T-helper 2 cell treated with Interferon-gamma antibody and Interleukin-4, amounts not matched to agents 5 μg/mL and 100 μg/mL, for 36 hours (primary cell): ENCODE measurements at places on chromosomes 2 and 18.
A peak's percentile ranks its signal among the peaks of the same experiment; 100 is the strongest.

DNA sequence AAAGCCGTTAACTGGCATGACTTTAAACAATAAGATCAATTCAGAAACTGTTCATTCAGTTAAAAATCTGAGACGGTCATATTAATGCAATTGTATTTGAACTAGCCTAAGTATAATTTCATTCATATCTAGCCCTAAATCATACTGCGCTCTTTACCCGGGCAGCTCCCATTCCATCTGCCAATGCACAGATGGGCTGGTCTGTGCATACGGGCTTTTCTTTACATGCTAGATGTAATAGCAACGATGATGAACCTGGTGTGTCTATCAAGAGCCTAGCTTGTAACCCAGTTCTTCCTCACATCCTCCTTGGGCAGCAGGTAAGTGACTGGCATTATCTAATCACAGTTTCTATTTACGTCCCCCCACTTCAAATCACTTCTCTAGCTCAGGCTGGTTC, 631.5 kb upstream of the KLHL29 start:
- no peaks in the 10 kb centered on the region for H3K27me3 ChIP-seq
- no peaks in the 10 kb centered on the region for H3K36me3 ChIP-seq
- H3K4me1 ChIP-seq = no peaks in the 10 kb centered on the region
- no peak overlapping the region for H3K4me3 ChIP-seq
- DNase-seq = no peak
- no peak overlapping the region for H3K27ac ChIP-seq

DNA sequence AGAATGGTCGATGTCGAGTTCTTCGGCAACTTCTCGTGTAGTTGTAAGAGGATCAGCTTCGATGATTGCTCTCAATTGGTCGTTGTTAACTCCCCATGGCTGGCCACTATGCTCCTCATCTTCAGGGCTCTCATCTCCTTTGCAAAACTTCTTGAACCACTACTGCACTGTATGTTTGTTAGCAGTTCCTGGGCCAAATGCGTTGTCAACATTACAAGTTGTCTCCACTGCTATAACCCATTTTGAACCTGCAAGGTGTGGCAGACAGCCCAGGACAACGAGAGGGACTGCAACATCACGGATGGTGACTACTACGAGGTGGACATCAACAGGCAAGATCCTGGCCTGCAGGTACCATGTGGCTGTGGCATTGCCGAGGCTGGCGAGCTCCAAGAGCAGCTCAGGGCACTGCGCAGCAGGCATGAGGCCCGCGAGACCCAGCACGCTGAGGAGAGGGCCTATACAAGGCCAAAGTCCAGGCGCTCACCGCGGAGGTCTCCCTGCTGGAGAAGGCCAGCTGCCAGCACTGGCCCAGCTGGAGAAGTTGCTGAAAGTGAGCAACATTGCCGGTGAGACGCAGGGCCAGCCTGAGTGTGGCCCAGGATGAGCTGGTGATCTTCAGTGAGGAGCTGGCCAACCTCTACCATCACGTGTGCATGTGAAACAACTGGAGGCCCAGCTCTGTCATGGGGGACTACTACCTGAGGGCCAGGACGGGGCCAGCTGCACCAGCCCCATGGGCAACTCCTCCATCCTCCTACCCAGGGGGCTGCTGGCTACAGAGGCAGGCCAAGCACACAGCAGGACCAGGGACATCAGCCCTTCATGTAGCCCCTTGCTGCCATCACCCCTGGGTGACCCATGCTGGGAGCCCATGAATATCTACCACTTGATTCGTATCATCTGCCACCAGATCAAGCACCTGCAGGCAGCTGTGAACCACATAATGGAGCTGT, 20.2 kb downstream of the CLK1 start:
- no peak overlapping the region for H3K27ac ChIP-seq
- H3K36me3 ChIP-seq = no peaks in the 10 kb centered on the region
- H3K27me3 ChIP-seq = peaks cover 4% of the 10 kb centered on the region
- no peak overlapping the region for H3K4me3 ChIP-seq
- no peaks in the 10 kb centered on the region for H3K4me1 ChIP-seq

GRCh38 chr18:69968039-69968438, 20.4 kb upstream of the CD226 start:
- H3K4me3 ChIP-seq = no peak overlapping the region
- H3K27me3 ChIP-seq = no peaks in the 10 kb centered on the region
- DNase-seq = no peak
- no peak overlapping the region for H3K27ac ChIP-seq

GRCh38 chr2:88729061-88729745, 37.7 kb downstream of the RPIA start:
- DNase-seq = no peak
- no peaks in the 10 kb centered on the region for H3K27me3 ChIP-seq
- H3K36me3 ChIP-seq = no peaks in the 10 kb centered on the region
- no peak overlapping the region for H3K4me3 ChIP-seq

GRCh38 chr2:101253013-101253702, 472 bp downstream of the CNOT11 start:
- peaks cover 35% of the 10 kb centered on the region for H3K4me1 ChIP-seq
- H3K36me3 ChIP-seq = peaks cover 25% of the 10 kb centered on the region
- peak; percentile 67 for DNase-seq
- H3K4me3 ChIP-seq = peak overlapping the region; percentile 98
- no peaks in the 10 kb centered on the region for H3K27me3 ChIP-seq
- peak overlapping the region; percentile 98 for H3K27ac ChIP-seq

GRCh38 chr2:43202289-43202688, 24.1 kb downstream of the ZFP36L2 start:
- H3K27me3 ChIP-seq = no peaks in the 10 kb centered on the region
- peaks cover 17% of the 10 kb centered on the region for H3K4me1 ChIP-seq
- H3K27ac ChIP-seq = peak overlapping the region; percentile 9
- H3K4me3 ChIP-seq = no peak overlapping the region
- no peak for DNase-seq

DNA sequence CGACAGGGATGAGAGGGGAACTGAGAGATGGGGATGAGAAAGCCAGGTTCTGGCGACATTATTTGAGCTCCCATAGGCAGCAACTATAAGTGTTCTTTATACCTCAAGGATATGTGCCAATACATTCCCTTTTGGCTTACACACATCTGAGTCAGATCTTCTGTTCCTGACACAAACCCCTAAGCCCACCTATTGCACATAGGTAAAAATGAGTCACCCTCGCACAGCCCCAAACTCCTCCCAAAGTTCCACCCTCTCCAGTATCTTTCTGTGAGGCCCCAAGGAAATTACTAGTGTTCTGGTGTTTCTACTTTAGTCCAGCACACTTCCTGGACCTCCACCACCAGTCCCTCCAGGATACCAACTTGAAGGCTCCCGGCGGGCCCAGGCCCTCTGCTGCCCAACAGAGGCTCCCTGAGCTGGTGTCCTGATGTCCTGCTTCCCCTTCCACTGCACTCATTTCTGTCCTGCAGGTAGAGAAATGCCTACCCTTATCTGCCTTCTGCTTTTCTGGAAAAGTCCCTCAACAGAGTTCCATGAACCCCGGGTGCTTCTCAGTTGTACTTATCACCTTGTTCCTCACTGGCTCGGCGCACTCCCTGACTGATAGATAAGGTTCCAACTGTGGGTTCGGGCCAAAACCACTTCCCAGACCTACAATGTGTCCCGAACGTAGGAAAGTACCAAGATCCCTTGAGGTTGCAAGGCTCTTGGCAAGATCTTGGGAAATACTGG, 125.5 kb downstream of the EN1 start:
- H3K4me1 ChIP-seq = no peaks in the 10 kb centered on the region
- DNase-seq = no peak
- no peak overlapping the region for H3K4me3 ChIP-seq

- DNase-seq = no peak
- H3K4me3 ChIP-seq = no peak overlapping the region
- peaks cover 2% of the 10 kb centered on the region for H3K4me1 ChIP-seq
- H3K36me3 ChIP-seq = peaks cover 38% of the 10 kb centered on the region
Observed at GRCh38 chr2:233449081-233449901, 95.0 kb downstream of the DGKD start.

DNA sequence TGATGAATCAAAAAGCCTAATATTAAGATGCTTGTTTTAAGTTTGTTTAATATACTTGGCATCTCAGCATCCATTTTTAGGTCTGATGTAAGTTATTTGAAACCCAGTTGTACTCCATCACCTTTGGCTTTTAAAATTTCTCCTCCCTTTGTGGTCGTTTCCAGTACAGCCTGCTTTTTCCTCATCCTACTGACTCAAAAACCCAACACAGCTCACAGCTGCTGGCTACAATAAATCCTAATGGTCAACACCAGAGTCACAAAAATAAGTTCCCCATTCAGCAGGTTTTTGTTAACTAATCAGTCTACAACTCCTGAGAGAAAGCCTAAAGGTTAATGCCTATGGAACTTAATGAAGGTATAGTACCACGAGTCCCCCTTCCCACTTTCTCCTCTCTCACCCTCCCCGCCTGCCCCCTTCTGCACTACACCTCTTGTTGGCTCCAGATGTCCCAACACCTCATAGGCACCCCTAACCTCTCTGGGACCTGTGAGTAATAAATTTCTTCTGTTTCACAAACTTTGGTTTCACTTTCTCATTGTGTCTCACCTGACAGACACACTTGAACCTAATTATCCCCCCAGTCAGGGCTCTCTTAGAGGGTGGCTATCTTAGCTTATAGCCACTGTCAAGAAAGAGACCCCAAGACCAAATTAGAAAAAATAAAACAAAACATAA, 148.6 kb downstream of the GALNT1 start:
- H3K27me3 ChIP-seq = peaks cover 3% of the 10 kb centered on the region
- no peak overlapping the region for H3K4me3 ChIP-seq
- no peaks in the 10 kb centered on the region for H3K4me1 ChIP-seq
- no peak overlapping the region for H3K27ac ChIP-seq
- no peak for DNase-seq

- no peaks in the 10 kb centered on the region for H3K36me3 ChIP-seq
- DNase-seq = no peak
- H3K27ac ChIP-seq = no peak overlapping the region
- H3K4me3 ChIP-seq = no peak overlapping the region
Observed at GRCh38 chr2:241968417-241968816, 98.9 kb downstream of the RTP5 start.

DNA sequence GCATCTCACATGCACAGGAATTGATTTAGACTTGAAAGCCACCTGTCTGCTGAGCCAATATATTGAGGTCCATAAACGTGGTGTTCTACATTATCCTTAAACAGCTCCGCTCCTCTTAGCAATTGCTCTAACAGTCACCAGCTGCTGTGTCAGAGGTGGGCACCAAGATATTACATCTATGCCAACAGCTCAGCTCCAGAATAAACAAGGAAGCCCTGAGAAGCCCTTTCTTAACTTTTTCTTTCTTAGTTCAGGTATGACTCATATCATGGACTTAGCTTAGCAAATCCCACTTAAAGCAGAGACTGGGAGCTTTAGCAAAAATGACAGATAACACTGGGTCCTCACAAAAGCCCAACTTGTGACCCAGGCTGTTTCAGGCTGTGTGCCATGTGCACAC, 436.6 kb downstream of the IRS1 start:
- H3K4me1 ChIP-seq = no peaks in the 10 kb centered on the region
- H3K27ac ChIP-seq = no peak overlapping the region
- no peak overlapping the region for H3K4me3 ChIP-seq
- no peak for DNase-seq
- no peaks in the 10 kb centered on the region for H3K36me3 ChIP-seq
- peaks cover 2% of the 10 kb centered on the region for H3K27me3 ChIP-seq

- no peak for DNase-seq
- no peak overlapping the region for H3K27ac ChIP-seq
- no peaks in the 10 kb centered on the region for H3K27me3 ChIP-seq
- no peaks in the 10 kb centered on the region for H3K36me3 ChIP-seq
Observed at GRCh38 chr2:45895241-45895861, 243.9 kb downstream of the PRKCE start.

GRCh38 chr2:173978447-173978846, 13.3 kb upstream of the SP3 start:
- no peaks in the 10 kb centered on the region for H3K36me3 ChIP-seq
- no peak overlapping the region for H3K4me3 ChIP-seq
- H3K27me3 ChIP-seq = no peaks in the 10 kb centered on the region
- no peak overlapping the region for H3K27ac ChIP-seq

DNA sequence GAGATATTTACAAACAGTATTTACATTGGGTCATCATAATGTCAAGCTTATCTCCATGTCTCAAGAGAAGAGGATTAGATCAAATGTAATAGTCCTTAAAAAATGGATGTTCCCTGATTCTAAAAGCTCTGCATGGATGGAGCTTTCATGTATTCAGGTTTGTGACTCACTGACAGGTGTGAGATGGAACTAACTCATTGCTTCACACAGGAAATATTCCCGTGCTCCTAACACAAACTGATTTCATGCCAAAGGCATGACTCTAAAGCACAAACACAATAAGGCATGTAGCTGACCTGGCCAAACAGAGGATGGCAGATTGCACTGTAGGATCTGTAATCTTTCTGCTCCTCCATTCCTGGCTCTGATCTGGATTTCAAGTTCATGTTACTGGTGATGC, 110.0 kb downstream of the ALK start:
- H3K36me3 ChIP-seq = no peaks in the 10 kb centered on the region
- H3K27ac ChIP-seq = no peak overlapping the region
- no peaks in the 10 kb centered on the region for H3K4me1 ChIP-seq
- DNase-seq = no peak

- H3K36me3 ChIP-seq = no peaks in the 10 kb centered on the region
- H3K27ac ChIP-seq = no peak overlapping the region
- H3K27me3 ChIP-seq = peaks cover 2% of the 10 kb centered on the region
- DNase-seq = no peak
- no peak overlapping the region for H3K4me3 ChIP-seq
- peaks cover 8% of the 10 kb centered on the region for H3K4me1 ChIP-seq
Observed at GRCh38 chr2:17583646-17584045, 43.1 kb downstream of the VSNL1 start.

DNA sequence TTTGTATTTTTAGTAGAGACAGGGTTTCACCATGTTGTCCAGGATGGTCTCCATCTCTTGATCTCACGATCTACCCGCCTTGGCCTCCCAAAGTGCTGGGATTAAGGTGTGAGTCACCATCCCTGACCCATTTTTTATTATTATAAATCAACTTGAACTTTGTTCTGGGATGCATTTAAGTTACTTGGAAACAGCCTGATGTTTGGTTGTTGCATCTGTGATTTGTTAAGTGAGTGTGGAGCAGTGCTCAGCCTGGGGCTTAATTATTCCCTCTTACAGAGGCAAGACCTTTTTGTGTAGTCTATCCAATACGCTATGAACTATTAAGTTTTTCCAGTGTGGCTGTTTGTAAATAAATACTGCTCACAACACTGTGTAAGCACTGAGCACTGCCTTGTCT, 32.6 kb downstream of the MTA3 start:
- no peak for DNase-seq
- H3K4me3 ChIP-seq = no peak overlapping the region
- no peak overlapping the region for H3K27ac ChIP-seq
- H3K27me3 ChIP-seq = no peaks in the 10 kb centered on the region

DNA sequence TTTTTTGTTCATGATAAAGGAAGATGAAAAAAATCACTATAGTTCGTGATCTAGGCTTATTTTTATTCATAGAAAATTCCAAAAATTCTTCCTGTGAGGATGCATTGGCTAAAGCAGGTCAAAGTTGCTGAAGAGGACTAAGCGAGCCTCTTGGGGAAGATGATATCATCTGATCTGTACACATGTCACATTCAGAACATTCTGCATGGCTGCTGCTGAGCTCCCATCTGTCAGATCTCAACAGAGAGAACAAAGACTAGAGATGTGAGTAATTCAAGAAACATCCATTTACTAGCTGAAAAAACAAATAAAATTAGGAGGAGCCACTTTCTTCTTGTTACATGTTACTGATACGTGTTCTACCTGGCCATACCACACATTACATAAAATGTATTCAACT, 518.6 kb upstream of the FSIP2 start:
- no peaks in the 10 kb centered on the region for H3K27me3 ChIP-seq
- DNase-seq = no peak
- no peaks in the 10 kb centered on the region for H3K36me3 ChIP-seq
- H3K4me1 ChIP-seq = no peaks in the 10 kb centered on the region
- H3K4me3 ChIP-seq = no peak overlapping the region

- no peak overlapping the region for H3K4me3 ChIP-seq
- H3K27ac ChIP-seq = no peak overlapping the region
- H3K36me3 ChIP-seq = no peaks in the 10 kb centered on the region
- DNase-seq = no peak
Observed at GRCh38 chr18:7856116-7856515, 289.0 kb downstream of the PTPRM start.
